GOT3 (cell line): ENCODE measurements at places on chromosomes 7 and 10.

DNA sequence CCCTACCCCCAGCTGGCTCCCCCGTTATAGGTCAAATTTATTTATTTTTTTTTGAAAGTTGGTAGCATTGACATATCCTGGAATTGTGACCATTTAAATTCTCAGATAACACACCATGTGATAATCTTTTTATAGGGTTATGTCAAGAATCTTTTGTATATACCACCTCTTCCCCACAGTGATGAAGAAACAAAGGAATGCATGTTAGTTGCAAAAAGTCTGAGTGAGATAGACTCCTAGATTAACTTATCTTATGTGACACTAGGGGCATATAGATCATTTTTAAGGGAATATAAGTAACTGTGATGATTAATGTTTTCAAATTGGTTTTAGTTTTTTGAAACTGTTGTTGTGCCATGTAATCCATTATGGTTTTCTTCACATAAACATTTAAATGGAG, 68.3 kb downstream of the MLLT10 start:
- DNase-seq = no peak

GRCh38 chr10:88835096-88835909, 16.3 kb downstream of the ANKRD22 start:
- peak; percentile 48 for DNase-seq

- no peak for DNase-seq
Measured at GRCh38 chr10:86402283-86402941, 35.8 kb upstream of the GRID1 start.

GRCh38 chr10:93826355-93826754, 67.4 kb upstream of the SLC35G1 start:
- DNase-seq = no peak

GRCh38 chr7:33578881-33579672, 326.3 kb upstream of the BMPER start:
- no peak for DNase-seq

GRCh38 chr10:128364631-128365030, 238.4 kb upstream of the MKI67 start:
- no peak for DNase-seq

DNA sequence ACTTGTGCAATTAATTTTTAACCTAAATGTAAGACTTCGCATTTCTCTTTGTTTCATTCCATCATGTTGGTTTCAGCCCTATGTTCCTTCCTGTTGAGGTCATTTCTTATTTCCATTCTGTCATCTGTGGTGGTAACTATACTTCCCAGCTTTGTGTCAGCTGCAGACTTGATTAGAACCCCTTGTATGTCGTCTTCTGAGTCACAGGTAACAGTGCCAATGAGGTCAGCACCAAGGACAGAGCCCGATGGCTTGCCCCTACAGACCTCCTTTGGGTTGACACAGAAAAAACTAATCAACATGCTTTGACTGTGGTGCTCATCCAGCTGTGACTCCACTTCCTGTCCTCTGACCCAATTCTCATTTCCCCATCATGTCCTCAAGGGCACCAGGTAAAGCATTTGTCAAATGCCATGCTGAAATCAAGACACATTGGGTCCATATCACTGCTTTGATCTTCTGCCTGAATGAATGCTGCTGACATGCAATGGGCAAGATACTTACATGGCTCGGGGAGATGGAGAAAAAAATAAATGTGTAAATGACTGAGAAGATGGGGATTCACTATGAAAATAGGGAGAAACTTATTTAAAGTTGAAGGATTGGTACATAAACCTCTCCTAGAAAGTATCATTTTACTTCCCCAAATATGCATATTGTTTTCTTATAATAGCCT, 25.6 kb upstream of the CRTAC1 start:
- no peak for DNase-seq

- DNase-seq = no peak
Measured at GRCh38 chr10:128065881-128066534, 60.2 kb downstream of the MKI67 start.

DNA sequence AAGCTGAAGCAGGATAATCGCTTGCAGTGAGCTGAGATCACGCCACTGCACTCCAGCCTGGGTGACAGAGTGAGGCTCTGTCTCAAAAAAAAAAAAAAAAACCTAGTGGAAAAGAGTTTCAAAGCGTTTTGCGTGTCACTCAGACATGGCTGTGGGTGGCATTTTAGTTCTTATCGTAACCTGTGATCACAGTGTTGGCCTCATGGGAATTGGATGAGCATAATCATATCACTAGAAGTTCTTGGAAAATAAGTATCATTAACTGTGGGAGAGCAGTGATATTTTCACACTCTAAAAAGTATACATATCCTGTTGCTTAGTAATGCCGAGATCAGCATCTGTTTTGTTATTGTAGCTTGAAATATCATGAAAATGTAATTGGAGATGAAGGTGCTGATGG, 92.6 kb downstream of the CREM start:
- DNase-seq = no peak

DNA sequence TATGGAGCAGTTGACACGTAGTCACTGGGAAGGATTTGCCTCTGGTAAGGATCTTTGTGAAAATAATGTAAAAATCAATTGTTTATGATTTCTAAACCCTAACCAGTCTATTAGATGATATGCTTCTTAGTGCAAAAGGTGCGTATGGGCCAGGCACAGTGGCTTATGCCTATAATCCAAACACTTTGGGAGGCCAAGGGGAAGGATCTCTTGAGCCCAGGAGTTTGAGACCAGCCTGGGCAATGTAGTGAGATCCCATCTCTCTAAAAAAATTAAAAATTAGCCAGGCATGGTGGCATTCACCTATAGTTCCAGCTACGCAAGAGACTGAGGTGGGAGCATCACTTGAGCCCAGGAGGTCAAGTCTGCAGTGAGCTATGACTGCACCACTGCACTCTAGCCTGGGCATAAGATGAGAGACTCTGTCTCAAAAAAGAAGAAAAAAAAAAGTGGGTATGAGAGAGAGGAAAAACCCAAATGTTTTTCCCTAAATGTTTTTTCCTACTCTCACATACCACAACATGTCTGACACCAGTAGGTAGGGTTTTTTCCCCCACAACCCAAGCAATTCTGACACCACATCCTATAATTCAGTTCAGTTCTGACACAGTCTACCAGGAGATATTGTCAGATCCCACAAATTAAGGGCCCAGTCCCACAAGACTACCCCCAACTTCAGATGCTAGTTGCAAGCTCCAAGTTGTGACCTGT, 36.5 kb downstream of the DNAJC9 start:
- DNase-seq = no peak

GRCh38 chr10:123203393-123204126, 49.4 kb downstream of the BUB3 start:
- DNase-seq = no peak

GRCh38 chr10:120606051-120606764, 149.2 kb downstream of the PLPP4 start:
- no peak for DNase-seq

- DNase-seq = no peak
Measured at GRCh38 chr10:116255886-116256751, 16.9 kb downstream of the GFRA1 start.

- DNase-seq = no peak
Measured at GRCh38 chr10:62005687-62006086, 104.2 kb downstream of the ARID5B start.

- no peak for DNase-seq
Measured at GRCh38 chr7:14590206-14590605, 312.3 kb downstream of the DGKB start.

- no peak for DNase-seq
Measured at GRCh38 chr7:21407796-21408480, 19.9 kb upstream of the SP4 start.

DNA sequence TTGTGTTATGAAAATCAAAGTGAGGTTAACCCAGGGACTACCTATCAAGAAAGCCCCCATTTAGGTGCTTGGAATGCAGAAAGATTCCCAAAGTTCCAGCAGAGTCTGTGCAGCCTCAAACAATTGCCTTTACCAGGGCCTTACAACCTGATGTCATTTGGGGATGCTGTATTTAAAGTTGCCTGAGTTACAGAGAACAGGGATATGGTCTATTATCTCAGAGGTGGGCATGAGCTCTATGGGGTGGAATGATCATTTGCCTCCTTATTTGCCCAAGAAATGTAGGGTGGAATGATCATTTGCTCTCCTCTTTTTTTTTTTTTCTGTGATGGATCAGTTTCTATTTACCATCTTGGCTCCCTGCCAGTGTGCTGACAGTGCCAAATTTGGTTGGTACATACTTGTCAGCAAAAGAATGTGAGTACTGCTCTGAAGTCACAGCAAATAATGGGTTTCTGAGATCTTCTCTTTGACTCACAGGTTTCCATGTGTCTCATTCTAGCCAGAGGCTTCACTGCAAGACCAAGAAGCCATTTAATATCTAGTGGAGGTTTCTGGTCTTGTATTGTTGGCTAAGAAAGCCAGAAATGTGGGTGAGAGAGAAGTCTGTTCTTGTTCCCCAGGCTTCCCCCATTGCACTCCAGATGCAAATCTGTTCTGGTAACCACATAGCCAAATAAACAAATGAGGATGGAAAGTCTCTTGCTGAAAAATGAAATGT, 45.5 kb upstream of the ZNRF2 start:
- no peak for DNase-seq

- no peak for DNase-seq
Measured at GRCh38 chr10:68272833-68273232, 40.9 kb upstream of the ATOH7 start.

DNA sequence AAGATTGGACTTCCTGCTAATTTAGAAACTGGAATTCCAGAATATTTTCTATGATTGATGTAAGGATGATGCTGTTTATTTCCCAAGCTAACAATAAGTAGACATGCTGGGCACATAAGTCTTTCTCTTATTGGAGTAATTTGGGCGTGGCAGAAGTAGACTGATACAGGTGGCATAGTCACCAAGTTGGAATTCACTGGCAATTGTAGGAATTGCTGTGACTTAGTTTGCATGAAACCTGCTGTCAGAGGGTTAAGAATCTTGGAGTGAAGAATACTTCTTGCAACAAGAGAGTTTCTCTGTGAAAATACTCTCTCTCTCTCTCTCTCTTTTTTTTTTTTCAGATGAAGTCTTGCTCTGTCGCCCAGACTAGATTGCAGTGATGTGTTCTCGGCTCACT, 569.7 kb downstream of the REEP3 start:
- no peak for DNase-seq

DNA sequence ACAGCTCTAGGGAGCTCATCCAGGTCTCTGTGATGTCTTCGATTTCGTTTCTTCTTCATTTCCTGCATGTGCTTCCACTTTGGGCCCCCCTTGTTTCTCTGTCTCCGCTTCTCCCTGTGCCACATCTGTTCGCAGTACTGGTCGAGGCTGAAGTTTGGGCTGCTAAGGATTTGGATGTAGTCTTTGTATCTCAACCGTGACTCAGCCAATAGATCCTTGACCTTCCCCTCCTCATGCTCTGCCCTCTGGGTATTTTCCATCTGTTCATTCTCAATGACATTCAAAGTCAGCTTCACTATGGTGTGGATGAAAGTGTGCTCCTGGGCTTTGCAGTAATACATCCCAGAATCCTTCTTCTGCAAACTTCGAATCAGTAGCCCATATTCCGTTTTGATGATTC, 187.4 kb downstream of the SEMA3D start:
- no peak for DNase-seq

DNA sequence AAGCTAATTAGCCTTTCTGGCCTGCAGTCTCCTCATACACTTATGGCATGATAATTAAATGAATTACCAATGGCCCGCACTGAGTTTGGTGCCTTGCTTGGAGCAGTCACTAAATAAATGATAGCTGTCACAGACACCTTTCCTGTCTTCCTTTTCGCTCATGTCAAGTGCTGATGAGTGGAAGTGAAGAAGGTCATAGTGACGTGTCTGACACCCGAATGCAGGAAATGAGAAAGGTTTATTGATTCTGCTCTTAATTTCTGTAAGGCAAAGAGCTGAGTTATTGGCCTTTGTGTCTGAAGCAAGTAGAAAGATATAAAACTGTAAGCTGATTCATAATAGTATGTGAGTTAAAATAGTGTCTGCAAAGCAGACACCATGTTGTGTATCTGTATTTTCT, 13.2 kb upstream of the ESYT2 start:
- DNase-seq = no peak

- no peak for DNase-seq
Measured at GRCh38 chr7:116172353-116172752, 38.0 kb upstream of the TES start.

DNA sequence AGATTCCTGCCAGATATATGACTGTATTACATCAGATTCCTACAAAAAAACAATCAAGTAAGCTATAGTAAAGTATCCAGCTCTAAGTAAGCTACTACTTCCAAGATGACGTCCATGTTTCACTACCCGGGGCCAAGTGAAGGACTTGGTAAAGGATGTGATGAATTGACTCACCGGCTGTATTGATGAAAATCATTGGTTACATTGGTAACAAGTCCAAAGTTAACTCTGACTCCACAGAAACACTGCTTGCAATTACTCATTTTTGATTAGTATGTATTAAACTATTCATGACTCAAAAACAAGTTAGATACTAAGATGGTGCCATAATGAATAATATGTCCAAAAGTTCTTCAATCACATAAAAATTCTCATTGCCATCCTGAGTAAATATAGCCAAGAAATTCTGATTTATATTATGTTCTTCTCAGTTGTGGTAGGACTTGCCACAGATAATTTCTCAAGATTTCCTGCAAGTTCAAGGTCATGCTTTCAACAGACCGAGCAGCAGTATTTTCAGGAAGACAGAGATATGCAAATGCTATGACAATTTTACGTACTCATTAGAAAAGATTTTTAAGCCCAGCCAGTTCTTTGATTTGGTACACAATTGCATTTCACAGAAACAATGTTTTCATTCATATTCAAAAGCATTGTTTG, 12.6 kb upstream of the DNAJC1 start:
- no peak for DNase-seq

DNA sequence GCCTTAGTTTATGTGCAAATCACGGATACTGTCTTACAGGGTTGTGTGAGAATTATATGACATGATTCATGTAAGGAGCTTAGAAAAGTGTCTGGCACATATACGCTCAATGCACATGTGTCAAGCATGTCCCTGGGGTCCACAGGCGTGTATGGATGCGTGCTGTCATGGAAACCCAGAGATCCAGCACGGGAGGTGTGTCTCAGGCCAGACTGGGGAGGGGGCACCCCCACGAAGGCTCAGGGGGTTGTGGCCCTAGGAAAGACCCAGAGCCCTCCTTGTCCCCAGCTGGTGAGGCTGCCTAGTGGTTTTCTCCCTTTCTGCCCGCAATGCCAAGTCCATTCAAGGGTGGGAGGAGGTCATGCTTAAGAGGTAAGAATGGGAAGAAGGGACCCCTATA, 9.1 kb downstream of the BTBD16 start:
- DNase-seq = no peak

DNA sequence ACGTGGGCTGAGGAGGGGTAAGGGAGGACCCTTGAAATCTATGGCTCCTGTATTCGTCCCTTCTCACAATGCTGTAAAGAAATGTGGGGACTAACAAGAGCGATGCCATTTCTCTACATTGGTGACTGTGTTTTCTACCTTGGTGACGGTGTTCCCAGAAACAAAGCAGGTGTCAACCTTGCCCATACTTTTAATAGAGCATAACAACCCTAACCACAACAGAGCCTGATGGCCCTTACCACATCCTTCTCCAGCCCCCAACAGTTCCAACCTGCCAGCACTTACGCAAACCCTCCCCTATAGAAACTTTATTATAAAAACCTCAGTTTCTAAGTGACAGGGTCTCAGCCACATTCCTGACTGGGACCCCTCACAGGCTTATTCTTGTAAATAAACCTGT, 28.2 kb upstream of the ADCYAP1R1 start:
- DNase-seq = no peak
